SHP77 treated with DMSO at 0.1 percent for 48 hours (cell line): ENCODE measurements at places on chromosomes 5 and 9.

DNA sequence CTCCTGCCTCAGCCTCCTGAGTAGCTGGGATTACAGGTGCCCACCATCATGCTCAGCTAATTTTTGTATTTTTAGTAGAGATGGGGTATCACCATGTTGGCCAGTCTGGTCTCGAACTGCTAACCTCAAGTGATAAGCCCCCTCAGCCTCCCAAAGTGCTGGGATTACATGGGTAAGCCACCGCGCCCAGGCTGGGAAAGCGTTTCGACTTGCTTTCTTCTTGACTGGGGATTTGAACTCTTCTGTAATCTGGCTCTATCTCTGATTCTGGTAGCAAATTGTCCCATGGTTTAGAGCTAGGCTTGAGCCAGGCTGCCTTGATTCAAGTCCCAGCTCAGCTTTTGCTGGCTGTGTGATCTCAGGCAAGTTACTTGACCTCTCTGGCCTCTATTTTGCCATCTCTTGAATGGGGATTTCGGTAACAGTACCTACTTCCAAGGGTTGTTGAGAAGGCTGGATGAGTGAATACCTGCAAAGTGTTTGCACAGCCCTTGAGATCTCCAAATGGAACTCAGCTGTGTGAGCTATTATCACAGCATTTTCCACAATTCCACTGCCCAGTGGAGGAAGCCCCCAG lies 20.5 kb upstream of the MVB12B start:
- DNase-seq, result no peak

- DNase-seq, result no peak
Measured at GRCh38 chr9:93576258-93577077, at the start of gene PHF2. PHF2 (plus strand) TSS chr9:93576584; CDS start chr9:93576774, 190 bp downstream.

GRCh38 chr9:17936365-17936764 lies 357.5 kb downstream of the SH3GL2 start:
- no peak for DNase-seq

GRCh38 chr5:133706506-133707430 lies 94.4 kb upstream of the FSTL4 start:
- no peak for DNase-seq

- DNase-seq, result no peak
Measured at GRCh38 chr9:9904041-9904440, 708.8 kb downstream of the PTPRD start.

- no peak for DNase-seq
Measured at GRCh38 chr9:123445116-123445515, 89.1 kb downstream of the CRB2 start.
